GM20000 (cell line): ENCODE measurements at places on chromosomes 6 and 20.
A peak's percentile ranks its signal among the peaks of the same experiment; 100 is the strongest.

GRCh38 chr20:53617791-53618489, 24.3 kb upstream of the ZNF217 start:
- DNase-seq = no peak

- no peak for DNase-seq
These were observed 54.9 kb upstream of the OLIG3 start for GRCh38 chr6:137549106-137549505.

GRCh38 chr6:140572129-140572528, 1197.7 kb upstream of the CITED2 start:
- DNase-seq = no peak

DNA sequence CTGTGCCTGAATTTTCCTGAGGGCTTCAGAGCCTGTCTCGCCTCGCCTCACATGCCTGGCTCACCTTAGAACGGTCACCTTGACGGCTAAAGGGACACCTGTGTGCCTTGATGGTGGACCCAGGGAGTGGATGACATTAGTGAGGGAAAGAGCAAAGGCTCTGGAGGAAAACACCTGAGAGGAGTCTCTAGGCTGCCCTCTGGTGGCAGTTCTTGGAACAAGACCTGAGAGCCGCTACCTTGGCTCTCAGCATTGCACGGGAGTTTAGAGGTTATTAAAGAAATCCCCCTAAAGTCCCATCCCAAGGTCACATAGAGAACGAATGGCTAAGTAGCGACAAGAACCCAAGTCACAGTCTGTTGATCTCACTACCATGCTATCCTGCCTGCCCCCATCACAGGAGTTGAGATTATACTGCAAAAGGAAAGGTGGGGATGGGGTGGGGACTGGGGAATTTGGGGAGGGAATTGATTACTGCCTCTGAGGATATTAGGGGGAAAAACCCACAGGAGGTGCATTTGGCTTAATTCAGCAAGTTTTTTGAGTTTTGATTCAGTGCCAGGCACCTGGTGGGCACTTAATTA, 7.9 kb upstream of the CDSN start:
- peak; percentile 83 for DNase-seq

GRCh38 chr6:26454631-26455030, 3.1 kb upstream of the BTN2A1 start:
- DNase-seq = no peak

GRCh38 chr20:61407561-61407960, 155.5 kb downstream of the CDH4 start:
- no peak for DNase-seq

- no peak for DNase-seq
These were observed 453 bp downstream of the CEP57L1 start for GRCh38 chr6:109095835-109096084.

DNA sequence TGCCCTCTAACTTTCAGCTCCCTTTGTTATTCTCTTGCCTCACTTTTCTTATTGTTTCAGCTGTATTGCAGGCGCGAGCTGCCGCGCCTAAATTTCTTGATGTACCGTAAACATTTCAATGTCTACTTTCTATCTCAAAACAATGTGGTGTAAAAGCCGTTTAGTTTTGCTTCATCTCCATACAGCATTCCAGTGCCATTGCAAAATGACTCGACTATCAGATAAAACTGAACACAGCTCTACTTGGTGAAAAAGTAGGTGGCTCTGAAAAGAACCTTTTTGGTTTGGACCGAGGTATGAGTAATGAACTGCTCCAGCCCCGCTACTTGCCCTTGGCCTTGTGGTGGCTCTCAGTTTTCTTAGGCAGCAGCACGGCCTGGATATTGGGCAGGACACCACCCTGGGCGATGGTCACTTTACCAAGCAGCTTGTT, 74.6 kb downstream of the OR2B2 start:
- no peak for DNase-seq

DNA sequence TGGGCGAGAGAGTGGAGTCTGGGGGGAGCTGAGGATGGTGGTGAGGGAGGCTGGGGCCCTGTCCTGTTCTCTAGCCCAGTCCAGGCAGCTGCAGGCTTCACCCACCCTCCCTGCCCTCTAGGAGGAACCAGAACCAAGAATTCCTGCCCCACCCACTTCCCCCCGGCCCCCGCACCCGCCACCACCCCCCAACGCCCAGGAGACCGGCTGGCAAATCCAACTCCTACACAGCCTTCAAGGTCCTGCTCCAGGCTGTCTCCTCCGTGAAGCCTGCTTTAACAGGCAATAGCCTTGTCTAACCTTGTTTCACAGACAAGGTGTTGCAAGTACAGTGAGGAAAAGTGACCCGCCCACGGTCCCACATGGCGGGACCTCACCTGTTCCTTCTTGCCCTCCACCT, 2.4 kb downstream of the SPDEF start:
- no peak for DNase-seq

GRCh38 chr6:98583506-98583905, 250.9 kb upstream of the POU3F2 start:
- DNase-seq = no peak

DNA sequence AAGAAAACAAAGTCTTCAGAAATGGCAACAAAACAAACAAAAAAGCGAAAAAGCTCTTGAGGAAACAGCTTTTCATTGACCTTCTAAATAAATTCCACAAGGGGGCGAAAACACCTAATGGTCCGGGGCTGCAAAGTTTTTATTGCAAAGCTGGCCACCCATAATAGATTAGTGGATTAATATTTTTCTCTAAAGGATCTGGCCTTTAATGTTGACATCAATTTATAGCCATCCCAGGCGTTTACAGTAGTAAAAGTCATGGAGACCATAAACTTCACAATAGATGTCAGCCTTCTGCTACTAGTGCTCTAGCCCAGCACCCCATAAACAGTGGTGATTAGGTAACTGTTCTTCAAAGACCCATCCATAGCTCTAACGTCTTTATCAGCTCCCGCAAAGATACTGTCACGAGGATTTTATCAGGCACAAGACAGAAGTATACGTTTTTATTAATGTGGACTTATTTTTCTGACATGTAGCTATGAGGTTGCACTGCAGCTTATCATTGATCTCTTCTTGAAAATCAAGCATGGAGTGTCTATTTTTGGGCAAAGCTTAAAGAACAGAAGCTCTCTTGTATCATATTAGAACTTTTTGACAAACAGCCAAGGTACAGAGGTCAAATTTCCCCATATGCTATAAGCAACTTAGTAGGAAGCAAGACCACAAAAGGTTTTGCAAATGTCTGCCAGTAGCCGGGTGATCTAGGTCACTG, 4.7 kb downstream of the CITED2 start:
- DNase-seq = peak; percentile 49

DNA sequence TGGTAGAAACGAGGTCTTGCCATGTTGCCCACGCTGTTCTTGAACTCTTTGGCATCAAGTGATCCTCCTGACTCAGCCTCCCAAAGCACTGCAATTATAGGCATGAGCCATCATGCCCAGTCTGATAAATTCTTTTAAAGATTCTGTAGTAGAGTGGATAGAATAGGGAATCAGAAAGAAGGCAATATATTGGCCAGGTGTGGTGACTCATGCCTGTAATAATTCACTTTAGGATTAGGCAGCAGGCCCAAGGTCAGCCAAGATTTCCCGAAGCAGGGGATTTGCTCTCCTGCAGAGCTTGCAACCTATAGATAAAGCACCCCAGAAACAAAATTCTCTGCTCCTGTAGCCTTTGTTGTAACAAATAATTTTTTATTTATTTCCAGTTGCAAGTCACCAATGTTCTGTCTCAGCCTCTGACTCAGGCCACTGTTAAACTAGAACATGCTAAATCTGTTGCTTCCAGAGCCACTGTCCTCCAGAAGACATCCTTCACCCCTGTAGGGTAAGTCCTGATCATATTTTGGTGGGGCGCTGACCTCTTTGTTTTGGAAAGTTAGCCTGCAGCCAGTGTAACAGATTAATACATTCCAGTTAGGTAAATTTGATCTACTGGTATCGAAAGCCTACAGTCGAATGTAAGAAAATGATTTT, 30.4 kb upstream of the MROH8 start:
- DNase-seq = no peak

DNA sequence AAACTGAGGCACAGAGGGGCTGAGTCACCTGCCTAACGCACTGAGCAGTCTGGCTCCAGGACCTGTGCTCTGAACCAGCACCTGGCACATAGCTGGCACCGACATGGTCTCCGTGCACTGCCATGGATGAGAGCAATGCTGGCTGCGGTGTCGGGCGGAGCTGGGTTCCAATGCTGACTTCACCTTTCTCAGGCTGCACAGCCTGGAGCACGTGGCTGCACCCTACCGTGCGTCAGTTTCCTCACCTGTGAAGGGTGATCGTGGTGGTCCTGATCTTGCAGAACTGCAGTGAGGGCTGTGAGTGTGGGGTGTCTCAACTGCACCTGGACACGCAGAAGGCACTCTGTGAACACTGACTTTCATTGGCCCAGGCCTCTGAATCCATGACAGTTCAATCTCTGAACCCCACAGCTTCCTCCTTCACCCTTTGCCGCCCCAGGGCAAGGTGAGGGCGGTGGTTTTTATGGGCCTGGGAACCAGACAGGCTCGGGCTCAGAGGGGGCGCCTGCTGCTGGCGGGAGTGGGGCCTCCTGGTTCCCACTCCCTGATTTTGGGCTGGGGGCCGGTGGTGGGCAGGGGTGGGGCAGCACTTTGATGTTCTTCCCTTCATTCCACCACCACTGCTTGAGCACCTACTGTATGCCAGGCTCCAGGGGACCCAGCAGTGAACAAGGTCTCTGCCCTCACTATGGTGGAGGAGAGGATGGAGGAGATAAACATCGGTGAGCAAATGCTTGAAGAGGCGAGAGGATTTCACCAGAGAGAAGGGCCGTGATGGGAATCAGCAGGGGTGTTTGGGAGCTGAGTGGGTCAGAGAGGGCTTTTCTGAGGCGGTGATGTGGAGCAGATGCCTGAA, 102.9 kb downstream of the CEBPB start:
- no peak for DNase-seq

GRCh38 chr6:42387336-42387735, 64.4 kb downstream of the TRERF1 start:
- no peak for DNase-seq

DNA sequence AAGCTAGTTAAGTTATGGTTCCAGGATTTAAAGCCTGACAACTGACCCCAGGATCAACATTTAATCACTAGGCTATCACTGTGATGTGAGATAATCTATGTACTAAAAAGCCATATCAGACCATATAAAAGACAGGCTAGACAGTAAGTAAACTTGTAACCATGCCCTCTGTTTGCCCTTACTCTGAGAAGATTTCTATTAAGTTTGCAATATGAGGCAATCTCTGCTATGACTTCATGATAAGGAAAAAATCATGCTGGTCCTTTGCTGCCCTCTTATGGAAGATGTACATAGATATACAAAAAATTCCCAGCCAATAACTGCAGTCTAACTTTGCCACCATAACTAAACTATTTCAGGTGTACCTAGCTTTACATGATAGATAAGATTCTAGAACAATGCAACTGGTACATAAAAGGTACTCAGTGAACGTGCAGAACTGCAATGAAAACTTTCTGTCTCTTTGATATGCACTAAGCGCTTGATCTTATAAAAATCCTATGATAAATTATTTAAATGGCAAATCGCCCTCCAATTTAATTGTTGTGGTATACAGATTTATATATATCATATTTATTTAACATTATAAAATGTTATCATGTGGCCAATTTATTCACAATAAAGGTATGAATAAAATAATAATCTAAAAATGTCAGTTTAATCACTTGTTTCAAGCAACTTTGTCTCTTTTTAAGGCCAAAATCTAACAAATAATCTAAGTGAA, 70.5 kb downstream of the FAM217A start:
- DNase-seq = peak; percentile 20

- no peak for DNase-seq
These were observed 650 bp upstream of the TTK start for GRCh38 chr6:80003826-80004172.

DNA sequence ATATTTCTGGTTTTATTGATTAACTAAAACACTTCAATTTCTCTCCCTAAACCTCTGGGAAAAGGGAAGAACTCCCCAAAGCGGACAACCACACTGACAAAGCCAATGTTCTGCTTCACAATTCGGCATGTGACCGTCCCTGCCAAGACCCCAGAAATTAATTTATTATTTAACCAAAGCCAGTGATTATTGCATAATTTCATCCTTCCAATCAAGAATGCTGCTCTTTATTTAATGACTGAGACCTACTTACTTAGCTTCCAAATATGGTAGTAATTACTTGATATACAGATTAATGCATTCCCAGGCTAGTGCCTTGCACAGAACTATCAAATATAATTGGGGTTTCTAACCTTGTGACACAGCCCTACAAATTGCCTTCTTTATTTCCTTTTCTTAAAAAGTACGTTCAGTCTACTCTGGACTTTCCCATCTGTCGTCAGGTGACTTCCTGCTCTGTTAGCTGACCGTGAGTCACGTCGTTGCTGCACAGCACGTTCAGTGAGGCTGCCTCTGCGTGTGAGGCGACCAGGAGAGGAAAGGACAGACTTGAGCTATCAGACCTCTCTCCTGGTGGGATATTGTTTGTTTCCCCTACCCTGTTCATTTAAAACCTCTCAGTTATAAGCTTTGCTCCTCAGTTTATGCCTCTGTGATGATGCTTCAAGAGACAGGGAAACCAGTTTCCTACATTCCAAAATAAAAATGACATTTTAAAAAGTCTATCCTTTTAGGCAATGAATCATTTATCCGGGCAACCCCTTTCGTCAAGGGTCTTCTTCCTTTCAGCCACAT, 55.7 kb upstream of the TNFAIP3 start:
- peak; percentile 82 for DNase-seq
